ENCODE measurements at places on chromosomes 1 and 21.

GRCh38 chr1:8216005-8216404, 101.9 kb upstream of the SLC45A1 start:
- DNase-seq = no peak

DNA sequence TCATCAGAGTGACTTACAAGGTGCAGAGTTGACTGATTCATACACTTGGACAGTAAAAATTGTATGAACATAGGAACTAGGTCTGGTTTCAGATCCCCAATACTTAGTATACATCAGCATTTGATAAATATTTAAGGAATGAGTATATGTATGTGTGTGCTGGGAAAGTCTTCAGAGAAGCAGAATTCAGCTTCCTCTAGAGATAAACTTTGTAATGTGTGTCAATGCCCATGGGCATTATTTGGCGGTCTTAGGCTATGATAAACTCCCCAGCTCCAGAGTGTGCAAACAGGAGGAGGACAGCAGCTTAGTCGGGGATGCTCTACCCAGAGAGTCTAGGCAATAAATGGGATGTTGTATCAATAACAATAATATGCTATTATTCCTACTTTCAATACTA, 2.9 kb upstream of the CAMK1G start:
- no peak for DNase-seq

- DNase-seq = no peak
These were observed 3.6 kb upstream of the NFIA start for GRCh38 chr1:61078618-61079295.

DNA sequence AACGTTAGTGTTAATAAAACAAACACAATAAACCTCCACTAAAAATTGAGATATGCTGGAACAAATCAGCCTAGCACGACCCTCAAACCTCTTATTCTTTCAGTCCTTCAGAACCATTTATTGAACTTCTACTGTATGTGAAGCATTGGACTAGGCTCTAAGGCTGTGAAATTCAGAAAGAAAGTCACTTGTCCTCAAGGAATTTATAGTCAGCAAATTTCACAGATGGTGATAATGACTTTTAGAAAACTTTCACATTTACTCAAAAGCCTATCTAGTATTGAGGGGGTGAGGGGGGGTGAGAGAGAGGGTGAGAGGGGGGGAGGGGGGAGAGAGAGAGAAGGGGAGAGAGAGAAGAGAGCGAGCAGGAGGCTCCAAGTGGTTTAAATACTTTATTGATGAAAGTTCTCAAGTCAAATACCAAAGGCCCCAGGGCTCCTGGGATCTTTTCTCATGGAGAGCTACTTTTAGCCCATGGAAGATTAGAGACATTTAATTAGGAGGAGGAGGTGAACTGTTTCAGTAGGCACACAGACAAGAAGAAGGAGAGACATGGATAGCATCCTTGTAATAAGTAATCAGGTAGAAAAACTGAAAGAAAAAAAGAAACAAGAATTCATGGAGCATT, 66.3 kb upstream of the SSX2IP start:
- DNase-seq = no peak

DNA sequence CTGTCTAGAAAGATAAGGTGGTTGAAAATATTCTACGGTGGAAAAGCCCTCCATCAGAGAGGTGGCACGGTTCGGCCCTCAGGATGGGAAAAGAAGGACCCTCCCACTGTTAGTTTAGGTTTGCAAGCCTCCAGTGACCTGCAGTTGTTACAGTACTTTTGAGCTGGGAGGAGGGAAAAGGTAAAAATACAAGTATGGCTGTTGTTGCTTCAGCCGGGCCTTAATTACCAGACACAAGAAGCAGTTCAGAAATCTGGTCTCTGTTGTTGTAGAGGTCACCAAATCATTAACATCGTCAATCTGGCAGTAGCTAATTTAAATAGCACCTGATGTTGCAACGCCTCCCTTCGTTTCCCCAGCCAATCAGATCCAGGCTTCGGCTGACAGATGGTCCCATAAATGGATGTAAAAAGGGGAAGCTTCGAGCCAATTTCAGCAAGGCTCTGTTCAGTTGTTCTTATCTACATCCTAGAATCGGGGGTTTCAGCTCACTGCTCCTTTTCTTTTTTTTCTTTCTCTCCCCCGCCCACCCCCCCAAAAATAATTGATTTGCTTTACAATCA, at the start of gene ELAVL4:
ELAVL4 (plus strand) TSS at position 424 of the 563 bp plus-strand sequence. CDS start 270 bp downstream, outside the sequence.
- no peak for DNase-seq

- DNase-seq = no peak
These were observed 20.0 kb upstream of the ADARB1 start for GRCh38 chr21:45054227-45054926.

GRCh38 chr1:164629971-164630370, 71.0 kb downstream of the PBX1 start:
- DNase-seq = no peak

DNA sequence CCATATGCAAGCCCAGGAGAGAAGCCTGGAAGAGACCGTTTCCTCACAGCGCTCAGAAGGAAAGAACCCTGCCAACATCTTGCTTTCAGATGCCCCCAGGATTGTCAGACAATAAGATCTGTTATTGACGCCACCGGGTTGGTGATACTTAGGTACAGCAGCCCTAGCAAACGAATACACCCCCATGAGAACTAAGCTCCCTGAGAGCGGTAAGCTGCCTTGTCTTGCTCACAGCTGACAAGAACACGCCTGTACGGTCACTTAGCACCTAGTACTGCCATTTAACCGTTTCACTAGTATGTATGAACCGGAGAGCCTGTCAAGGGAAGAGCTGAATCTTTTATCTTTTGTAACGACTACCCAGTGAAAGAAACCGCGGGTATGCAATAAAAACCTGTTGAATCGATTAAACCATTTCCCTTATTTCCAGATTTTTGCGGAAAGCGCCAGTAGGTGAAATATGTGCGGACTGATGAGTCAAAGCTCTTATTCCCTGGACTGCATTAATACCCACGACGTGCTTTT, 619 bp upstream of the ZBTB8B start:
- no peak for DNase-seq

- no peak for DNase-seq
These were observed 33.2 kb upstream of the FNBP1L start for GRCh38 chr1:93414749-93415148.

DNA sequence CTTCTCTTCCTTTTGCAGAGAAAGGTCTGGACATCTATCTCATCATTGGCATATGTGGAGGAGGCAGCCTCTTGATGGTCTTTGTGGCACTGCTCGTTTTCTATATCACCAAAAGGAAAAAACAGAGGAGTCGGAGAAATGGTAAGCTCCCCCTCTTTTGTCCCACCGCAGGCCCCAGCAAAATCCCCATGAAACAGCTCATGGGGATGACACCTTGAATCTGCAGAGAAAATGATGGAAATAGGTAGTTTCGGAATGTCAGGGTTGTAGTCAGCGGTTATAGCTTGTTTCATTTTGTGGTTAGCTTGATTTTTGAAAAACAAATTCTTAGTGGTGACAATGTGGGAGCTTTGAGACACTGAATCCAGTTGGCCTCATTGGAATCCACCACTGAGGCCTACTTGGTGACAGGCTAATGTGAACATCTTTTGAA, 10.3 kb downstream of the CD2 start:
- no peak for DNase-seq

- DNase-seq = no peak
These were observed 79.8 kb upstream of the F3 start for GRCh38 chr1:94621395-94621794.

DNA sequence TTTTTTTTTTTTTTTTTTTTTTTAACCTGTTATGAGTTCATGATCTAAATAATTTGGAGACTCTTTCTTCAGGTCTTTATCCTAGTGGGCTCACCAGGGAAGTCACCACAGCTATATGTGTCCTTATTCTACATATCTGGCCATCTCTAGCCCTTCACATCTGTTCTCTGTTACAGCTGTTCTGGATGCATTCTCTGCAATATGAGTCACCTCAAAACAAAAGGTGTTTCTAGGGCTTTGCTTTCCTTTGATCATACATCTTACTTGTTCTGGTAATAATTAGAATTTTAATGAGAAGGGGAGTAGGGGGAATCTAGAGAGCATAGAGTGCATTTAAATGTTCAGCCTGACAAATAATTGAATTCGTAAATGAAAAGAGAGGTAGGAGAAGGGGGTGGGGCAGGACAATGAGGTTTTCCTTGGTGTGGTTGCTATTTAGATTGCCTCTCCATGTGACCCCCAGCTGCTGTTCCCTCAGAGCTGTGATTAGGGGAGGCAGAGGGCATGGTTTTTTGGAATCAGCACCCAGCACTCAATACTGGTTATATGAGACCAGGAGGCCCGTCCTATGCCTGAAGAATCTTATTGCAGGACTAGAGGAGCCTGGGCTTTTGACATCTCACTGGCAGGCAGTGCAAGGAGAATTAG, 8.0 kb downstream of the SYT6 start:
- DNase-seq = no peak

GRCh38 chr1:151976015-151976343, 17.7 kb downstream of the S100A10 start:
- DNase-seq = no peak

DNA sequence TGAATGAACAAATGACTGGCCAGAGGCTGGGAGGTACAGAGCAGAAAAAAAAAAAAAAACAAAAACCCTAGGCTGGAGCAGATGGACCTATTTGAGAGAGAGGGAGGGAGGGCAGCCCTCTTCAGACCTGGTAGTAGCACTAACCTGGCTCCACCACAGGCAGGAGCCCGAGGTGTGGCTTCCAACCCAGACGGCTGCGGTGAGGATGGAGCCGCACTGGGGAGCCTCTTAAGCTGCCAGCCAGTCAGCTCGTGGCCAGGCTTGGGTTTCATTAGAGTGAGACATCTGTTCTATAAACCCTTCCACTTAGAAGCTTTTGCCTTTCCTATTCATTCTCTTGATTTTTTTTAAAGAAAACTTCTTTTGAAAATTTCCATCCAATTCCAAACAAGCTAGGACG, 16.8 kb downstream of the LGR6 start:
- DNase-seq = no peak

GRCh38 chr1:245153552-245154428, 995 bp upstream of the KIF26B start:
- DNase-seq = no peak

DNA sequence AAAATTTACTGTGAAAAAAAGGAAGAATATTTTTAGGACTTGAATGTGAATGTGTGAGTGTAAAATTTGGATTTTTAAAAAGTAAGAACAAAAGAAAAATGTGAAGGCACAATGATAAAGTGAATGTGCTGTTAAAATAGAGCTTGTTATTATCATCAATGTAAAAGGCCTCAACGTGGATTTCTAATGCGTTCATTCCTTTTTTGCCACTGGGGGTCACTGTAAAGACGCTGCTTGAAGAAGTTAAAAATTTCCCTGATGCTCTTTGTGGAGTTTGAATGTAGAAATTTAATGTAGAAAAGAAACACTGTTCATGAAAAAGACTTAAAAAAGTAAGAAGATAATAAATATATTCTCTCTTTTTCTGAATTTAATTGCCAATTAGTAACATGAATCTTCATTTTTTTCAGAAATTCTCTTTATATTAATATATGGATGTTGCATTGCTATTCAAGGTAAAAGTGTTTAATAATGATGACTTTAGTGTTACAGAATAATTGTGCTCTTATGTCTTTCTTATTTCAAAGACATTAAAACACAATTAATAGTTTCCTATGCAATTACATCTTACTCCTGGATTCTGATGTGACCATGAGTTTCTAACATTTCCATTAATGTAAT, 161.5 kb downstream of the DNM3 start:
- DNase-seq = peak; percentile 47

DNA sequence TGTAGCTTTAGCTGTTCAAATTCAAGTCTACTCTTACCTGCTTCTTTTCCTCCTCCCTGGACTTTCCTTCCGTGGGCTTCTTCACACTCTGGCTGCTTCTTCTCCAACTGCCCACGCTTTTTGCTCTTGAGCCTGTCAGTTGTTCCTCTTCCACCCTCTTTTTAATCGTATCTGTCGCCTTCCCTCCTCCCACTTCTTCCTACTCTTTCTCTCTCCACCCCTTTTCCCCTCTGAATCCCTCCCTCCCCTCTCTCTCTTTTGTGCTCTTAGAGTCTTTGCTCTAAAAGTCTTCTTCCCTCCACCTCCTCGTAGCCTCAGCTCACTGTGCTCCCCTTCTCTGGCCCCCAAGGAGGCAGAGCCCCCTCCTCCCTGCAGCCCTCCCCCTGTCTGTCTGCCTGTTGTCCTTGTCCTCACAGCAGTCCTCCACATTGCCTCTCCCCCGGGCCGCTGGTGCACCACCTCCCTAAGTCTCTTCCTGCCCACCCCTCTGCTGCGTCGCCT, 12.9 kb upstream of the GJA5 start:
- no peak for DNase-seq

GRCh38 chr1:108590957-108591356, 31.1 kb downstream of the EEIG2 start:
- DNase-seq = peak; percentile 86

GRCh38 chr1:237324226-237324625, 282.2 kb downstream of the RYR2 start:
- no peak for DNase-seq

DNA sequence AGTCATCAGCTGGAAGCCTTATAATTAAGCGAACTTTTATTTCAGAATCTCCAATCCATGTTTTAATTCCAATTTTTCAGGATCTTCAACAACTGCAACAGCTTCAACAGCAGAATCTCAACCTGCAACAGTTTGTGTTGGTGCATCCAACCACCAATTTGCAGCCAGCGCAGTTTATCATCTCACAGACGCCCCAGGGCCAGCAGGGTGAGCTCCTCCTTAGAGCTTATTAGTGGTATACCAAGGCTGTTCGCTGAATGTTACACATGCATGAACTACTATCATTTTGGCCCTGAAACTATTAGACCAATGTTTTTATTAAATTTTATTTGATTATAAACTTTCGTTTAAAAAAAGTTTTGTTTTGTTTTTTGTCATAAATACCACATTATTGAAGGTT, 142.4 kb downstream of the CD247 start:
- no peak for DNase-seq

- DNase-seq = no peak
These were observed 9.2 kb upstream of the GJB5 start for GRCh38 chr1:34745666-34746065.

- peak; percentile 73 for DNase-seq
These were observed 74.1 kb downstream of the XCL2 start for GRCh38 chr1:168469690-168470089.

- no peak for DNase-seq
These were observed 132.3 kb downstream of the BEND5 start for GRCh38 chr1:48644190-48644900.

GRCh38 chr1:229578168-229579058, 19.9 kb upstream of the ABCB10 start:
- DNase-seq = no peak

GRCh38 chr21:28725396-28725795, 267.3 kb downstream of the LTN1 start:
- no peak for DNase-seq

GRCh38 chr1:6868660-6869380, 83.6 kb downstream of the CAMTA1 start:
- no peak for DNase-seq

GRCh38 chr1:93573940-93574469, 107.6 kb downstream of the BCAR3 start:
- DNase-seq = no peak

DNA sequence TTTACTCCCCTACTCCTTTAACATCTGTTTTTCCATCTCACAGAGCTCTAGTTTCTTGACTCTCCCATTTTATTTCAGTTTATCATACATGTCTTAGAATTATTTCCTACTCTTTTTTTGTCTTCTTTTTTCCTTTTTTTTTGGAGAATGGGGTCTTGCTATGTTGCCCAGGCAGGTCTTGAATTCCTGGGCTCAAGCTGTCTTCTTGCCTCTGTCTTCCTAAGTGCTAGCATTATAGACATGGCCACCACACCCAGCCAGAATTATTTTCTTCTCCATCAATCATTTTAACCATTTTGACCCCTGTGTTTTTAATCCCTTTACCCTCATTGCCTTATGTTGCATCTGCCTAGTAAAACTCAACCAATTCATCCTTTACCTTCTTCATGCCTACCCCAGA, 123.2 kb upstream of the KIAA1614 start:
- DNase-seq = no peak
